ENCODE measurements at places on chromosomes 1 and 21.

DNA sequence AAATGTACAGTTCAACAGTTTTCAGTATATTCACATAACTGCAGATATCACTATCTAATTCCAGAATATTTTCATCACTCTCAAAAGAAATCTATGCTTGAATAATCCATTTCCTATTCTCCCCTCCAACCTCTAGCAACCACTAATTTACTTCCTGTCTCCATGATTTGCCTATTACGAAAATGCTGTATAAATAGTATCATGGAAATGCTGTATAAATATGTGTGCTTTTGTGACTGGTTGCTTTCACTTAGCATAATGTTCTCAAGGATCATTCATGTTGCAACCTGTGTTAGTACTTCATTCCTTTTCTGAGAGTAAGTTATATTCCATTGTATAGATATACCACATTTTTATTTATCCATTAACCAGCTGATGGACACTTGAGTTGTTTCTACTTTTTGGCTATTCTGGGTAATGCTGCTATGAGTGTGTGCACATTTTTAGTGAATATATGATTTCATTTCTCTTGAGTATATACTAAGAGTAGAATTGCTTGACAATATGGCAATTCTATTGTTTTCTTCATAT is 115.6 kb downstream of the TNFSF18 start:
- DNase-seq: no peak

DNA sequence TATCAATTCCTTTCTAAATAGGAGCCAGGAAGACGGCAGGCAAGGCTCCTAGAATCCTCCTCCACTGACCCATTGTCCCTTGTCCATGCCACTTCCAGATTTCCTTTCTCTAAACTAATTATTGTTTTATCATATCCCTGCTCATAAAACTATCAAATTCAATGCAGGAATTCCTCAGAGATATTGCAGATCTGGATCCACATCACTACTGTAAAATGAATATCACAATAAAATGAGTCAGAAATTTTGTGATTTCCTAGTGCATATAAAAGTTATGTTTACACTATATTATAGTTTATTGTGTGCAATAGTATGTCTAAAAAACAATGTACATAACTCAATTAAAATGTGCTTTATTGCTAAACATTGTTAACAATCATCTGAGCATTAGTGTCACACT is 498.7 kb upstream of the NEGR1 start:
- DNase-seq: no peak

DNA sequence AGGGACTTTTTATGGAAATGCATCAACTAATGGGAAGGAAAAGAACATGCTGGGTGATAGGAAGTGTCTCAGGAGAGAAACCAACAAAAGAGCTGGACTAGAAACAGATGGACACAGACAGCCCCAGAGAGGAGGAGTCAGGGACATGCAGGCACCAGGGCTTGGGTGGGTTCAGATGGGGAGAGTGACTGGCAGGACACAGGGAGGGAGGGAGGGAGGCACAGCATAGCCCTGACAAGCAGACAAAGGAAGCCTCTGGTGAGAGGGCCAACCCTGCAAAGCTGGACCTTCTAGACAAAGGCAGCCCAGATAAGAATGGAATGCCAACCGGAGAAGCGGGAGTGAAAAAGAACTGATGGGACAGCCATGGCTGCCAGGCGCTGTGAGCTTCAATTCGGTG is 568.8 kb downstream of the AJAP1 start:
- DNase-seq: no peak

DNA sequence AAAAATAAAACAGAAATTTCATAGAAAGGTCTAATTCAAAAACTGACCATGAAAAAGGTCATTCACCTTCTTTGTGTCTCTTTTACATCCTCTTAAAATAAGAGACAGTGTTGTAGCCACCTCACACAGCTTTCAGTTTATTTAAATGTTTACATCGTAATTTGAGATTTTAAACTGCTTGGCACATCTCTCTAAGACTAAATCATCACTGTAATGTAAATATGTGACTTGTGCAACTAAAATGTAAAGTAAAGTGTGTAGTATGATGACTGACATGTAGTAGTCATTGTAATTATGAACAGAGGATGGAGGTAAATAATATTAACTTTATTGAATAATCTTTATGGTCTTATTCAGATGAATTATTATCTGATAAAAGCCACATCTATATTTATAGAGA is 283.9 kb downstream of the KCNT2 start:
- no peak for DNase-seq

DNA sequence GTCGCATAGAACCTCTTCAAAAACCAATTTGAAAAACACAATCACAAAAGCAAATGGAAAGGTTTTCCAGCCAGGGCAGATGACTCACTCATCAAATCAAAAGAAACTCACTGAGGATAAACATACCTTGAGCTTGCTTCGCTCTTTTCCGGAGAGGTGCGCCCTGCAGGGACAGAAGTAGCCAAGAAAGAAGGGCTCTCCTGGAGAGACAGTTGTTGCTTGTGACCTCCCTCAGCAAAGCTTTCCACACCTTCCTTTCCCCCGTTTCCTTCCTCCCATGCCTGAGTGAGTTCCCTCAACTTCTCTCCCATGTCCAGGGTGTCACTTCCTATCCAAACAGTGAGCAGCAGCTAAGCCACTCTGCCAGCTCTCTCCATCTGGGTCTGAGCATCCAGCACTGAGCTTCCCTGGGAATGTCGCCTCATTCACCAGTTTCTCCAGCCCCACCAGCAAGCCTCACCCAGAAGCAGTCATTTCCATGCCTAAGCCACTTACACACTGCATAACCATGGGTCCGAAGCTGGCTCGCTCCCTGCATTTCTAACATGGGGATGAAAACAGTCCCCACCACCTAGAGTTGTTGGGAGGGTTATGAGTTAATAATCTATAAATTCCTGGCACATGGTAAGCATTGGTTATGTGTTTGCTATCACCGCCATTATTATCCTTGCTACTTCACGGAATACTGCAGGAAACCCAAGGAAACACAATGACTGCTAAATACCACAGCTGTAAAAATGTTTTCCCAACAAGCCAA is 75.0 kb downstream of the PTPN14 start:
- no peak for DNase-seq

DNA sequence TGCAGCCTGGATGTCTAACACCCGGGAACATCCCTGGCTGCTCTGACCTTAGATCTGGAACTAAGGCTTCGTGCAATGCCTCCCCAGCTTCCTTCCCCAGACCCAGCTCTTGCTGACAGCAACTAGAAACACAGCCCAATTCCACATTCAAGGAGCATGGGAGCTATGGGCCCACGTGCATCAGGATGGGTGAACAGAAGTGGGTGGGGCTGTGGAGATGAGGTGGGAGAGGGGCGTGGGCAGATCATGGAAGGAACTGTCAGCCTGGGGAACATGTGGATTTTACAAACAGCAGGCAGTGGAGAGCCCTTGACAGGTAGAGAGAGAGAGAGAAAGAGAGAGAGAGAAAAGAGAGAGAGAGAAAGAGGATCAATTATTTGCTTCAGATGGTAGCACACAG is 231.6 kb downstream of the MATN1 start:
- DNase-seq: no peak

DNA sequence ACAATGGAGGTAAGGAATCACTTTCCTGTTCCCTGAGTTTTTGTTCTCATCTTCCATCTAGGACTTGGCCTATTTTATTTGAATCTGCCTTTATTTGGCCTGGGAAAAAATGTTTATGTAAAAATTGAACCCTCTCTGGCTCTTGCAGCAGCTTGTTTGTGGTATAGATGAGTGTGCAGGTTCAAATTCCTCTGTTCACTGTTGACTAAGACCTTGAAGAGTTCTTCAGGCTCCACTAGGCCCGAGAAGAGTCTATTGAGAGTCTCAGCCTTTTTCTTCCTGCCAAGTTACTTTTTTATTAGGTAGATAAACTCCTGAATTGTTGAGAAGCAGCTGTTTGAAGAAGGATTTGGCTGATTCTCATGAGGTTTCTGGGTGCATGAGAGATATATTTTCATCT is 248.8 kb upstream of the ADGRL2 start:
- DNase-seq: no peak

DNA sequence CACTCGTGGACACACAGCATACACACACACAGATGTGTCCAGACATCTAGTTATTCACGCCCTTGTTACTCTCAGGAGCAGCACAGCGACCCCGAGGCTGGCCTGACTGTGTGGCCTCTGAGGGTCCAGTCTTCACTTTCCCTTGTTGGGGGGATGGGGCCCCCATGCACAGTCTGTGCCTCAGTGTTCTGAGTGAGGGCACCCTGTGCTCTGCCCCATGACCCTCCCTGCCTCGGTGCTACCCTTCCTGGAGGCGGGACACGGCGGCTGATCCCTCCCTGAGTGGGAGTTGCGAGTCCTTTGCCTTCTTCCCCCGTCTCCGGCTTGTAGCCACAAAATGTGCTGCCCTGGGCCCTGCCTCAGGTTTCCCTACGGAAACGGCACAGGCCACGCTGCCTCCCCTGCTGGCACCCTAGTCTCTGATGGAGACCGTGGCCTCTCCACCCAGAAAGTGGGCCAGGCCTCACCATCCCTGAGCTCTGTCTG is 8.6 kb downstream of the CSTB start:
- no peak for DNase-seq

- no peak for DNase-seq
Measured at GRCh38 chr1:59499273-59499942, 202.5 kb downstream of the FGGY start.

DNA sequence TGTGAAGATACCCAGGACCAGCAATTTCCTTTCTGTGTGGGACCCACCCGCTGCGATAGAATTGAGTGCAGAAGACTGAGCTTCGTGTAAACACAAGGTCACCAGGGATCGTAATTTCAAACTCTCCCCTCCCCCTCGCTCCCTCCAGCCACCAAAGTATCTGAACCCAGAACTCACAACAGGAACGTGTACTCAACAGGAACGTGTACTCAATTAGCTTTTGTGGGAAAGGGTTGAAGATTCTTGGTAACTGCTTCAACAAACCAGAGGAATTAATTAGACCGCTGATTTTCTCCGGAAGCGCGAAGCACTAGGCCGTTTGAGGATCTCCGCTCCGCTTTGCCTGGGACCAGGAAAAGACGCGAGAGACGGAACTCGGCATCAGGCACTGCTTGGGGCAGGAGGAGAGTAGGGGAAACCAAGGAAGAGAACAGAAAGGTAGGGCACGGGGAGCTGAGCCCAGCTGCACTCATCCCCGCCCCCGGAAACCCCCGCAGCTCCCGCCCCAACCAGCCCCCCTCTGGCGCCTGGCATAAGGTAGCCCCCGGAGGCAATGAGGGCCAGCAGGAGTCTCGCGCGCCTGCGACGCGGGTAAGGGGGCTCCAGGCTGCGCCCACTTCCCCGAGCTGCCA is 453 bp downstream of the DRAM2 start:
- peak; percentile 41 for DNase-seq

- no peak for DNase-seq
Measured at GRCh38 chr1:115606305-115606704, 35.5 kb upstream of the VANGL1 start.

DNA sequence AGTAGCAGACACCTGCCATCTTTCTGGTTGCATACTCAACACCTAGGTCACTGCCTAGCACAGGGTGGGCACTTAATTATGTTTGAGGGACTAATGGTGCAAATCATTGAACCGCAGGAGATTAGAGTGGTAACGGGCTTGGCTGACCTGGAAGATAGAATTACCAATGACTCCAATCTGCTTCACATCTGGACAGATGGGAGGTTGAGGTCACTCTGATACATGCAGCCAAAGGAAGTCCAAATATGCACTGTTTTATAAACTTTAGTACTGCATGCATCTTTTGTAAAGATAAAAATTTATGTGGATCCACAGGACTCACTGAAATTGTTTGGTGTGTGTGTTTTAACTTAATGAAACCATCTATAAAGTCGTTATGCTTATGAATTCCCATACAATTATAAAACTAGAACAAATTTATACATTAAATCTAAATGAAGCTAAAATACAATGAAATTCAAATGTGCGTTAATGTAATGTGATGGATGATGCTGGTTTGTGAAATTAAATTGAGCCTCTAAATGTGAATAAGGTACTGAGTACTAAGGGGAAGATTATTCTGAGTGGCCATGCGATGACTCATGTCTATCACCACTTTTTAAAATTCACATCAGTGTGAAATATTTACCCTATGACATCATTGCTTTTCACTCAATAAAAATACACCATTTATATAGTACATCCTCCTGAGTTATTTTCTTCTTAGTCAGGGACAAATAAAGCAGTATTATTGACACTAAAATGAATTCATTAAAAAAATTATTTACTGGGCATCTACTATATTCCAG is 224.7 kb upstream of the FAM78B start:
- DNase-seq: no peak

- DNase-seq: no peak
Measured at GRCh38 chr21:45977396-45977795, 4.2 kb upstream of the COL6A1 start.

DNA sequence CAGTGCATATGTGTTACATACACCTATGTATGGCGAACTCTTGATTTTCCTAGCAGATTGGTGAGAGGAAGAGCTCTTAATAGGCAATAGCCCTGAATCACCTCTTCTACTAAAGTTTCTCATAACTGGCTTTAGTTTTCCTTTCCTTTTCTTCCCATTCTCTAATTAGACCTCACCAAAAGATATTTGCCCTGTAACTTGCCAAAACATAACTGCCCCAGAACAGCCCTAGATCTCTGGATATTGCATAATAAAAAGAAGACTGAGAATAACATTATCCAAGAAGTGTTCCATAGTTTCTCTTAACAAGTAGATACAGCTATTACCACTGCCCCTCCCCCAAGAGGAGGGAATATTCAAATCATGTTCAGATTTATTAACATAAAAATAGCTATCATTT is 16.3 kb downstream of the SGIP1 start:
- DNase-seq: no peak

GRCh38 chr1:163820766-163821165 is 499.0 kb downstream of the NUF2 start:
- no peak for DNase-seq
